ENCODE measurements at places on chromosomes 1 and 21.

GRCh38 chr1:119731060-119731459 is 19.3 kb downstream of the PHGDH start:
- no peak for DNase-seq

- no peak for DNase-seq
These were observed 381.0 kb upstream of the VAMP3 start for GRCh38 chr1:7389906-7390603.

DNA sequence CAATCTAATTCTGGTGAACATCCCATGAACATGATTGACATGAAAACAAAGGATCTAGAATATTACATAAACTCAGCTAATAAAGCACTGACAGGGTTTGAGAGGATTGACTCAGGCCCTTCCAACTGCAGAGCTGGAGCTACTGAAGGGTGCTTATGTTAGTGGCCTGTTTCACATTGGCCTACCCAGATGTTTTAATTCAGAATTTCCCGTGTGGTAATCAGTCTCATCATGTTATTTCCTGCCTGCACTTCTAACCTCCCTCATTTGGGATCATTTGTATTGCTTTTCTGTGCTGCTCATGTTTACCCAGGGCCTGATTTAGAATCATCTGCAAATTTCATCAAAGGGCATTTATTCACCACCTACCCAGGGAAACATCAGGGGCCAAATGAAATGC is 270.3 kb downstream of the PLPP3 start:
- no peak for DNase-seq

DNA sequence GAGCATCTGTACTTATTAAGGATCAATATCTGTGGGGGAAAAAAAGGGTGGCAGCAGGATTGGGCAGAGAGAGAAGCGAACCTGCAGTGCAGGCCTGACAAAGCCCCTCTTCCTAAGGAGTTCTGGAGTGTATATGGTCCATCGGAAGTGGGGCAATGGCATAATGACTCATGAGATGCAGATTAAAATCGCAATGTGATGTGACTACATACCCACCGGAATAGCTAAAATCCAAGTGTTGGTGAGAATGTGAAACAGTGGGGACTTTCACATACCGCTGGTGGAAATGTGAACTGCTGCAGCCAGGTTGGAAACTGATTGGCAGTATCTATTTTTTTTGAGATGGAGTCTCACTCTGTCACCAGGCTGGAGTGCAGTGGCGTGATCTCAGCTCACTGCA is 8.2 kb upstream of the CREG1 start:
- no peak for DNase-seq

- no peak for DNase-seq
These were observed 50.3 kb downstream of the DYRK1A start for GRCh38 chr21:37416914-37417313.

DNA sequence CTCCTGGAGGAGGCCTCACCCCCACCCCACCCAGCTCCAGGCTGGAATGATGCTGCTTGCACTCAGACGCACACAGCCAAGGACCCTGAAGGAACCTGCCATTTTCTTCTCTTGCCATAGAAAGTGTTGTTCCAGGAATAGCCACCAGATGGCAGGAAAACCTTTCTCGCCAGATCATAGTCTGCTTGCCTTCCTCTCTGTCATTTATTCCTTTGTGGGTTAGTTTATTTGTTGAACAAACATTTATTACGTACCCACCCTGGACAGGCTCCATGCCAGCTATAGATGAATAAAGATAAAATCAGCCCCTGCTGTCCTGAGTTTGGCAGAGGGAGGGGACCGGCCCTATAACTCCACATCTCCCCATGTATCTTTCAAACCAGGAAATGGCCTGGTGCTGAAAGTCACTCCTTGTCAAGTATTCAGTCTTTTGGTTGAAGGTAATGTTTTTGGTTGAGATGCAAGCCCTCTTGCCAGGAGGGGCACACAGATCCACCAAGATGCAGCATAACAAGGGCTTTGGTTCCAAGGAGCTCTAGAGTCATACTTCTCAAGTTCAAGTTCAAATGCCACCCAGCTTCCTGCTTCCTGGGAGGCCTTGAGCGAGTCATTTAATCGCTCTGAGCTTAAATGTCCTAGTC is 7.0 kb upstream of the KCNC4 start:
- DNase-seq: peak; percentile 45

- DNase-seq: no peak
These were observed 151.3 kb upstream of the NEGR1 start for GRCh38 chr1:72433591-72433990.

- DNase-seq: peak; percentile 88
These were observed at the start of gene DYRK3 for GRCh38 chr1:206635080-206635977. DYRK3 (plus strand) TSS chr1:206635536; CDS start chr1:206635704, 168 bp downstream.

GRCh38 chr1:160085686-160086455 is 4.5 kb downstream of the KCNJ9 start:
- peak; percentile 50 for DNase-seq

GRCh38 chr1:116458695-116459094 is 85.7 kb downstream of the ATP1A1 start:
- no peak for DNase-seq

GRCh38 chr1:41381692-41382479 is 20.7 kb downstream of the FOXO6 start:
- no peak for DNase-seq

GRCh38 chr21:45510466-45510955 is 31.7 kb downstream of the SLC19A1 start:
- no peak for DNase-seq

Data from stimulated activated CD4-positive, alpha-beta T cell treated with anti-CD3 and anti-CD28 coated beads, Interleukin-1b, Interleukin-23, amount 100 ng/mL, for 24 hours (primary cell).